Uterine smooth muscle cell (primary cell): ENCODE measurements at places on chromosomes 1 and 21. TPM values are rescaled to one million over a fixed set of nuclear protein-coding genes. Genes with fewer than 3 reads are reported as not detected.

The MPZL1 gene
- 94.0 and 117 TPM in 2 replicates for total RNA-seq

The PTGFR gene
- total RNA-seq: 6.5 and 17.7 TPM in 2 replicates

The ZFP69B gene
- 2.2 and 5.3 TPM in 2 replicates for total RNA-seq

The ST6GALNAC3 gene
- 0.37 and 0.44 TPM in 2 replicates for total RNA-seq

The MPL gene
- not detected in 2 replicates for total RNA-seq

The WNT9A gene
- 0.62 and 0.77 TPM in 2 replicates for total RNA-seq

The OR1C1 gene
- not detected in 2 replicates for total RNA-seq

The XCL2 gene
- total RNA-seq: not detected in 2 replicates

The PGBD5 gene
- 0.11 and 0.12 TPM in 2 replicates for total RNA-seq

The HSPA6 gene
- total RNA-seq: 1.9 and 4.6 TPM in 2 replicates

The RSRP1 gene
- total RNA-seq: 112 and 170 TPM in 2 replicates

The SPRR4 gene
- not detected in 2 replicates for total RNA-seq

The EDN2 gene
- total RNA-seq: not detected in 2 replicates

The NMNAT2 gene
- 0.50 and 1.00 TPM in 2 replicates for total RNA-seq

The CLDN14 gene
- total RNA-seq: 0.11 and 0.37 TPM in 2 replicates

The CLCA4 gene
- total RNA-seq: not detected in 2 replicates

The OR13G1 gene
- total RNA-seq: not detected in 2 replicates

The HMCN1 gene
- total RNA-seq: 13.2 and 30.5 TPM in 2 replicates

The KLF17 gene
- total RNA-seq: under 0.01 TPM in 2 replicates

The ETV3 gene
- 14.7 and 15.5 TPM in 2 replicates for total RNA-seq

The OR2L5 gene
- under 0.01 and 0.12 TPM in 2 replicates for total RNA-seq

The C8A gene
- total RNA-seq: not detected in 2 replicates

The CELA2A gene
- not detected in 2 replicates for total RNA-seq

The LCE3D gene
- not detected in 2 replicates for total RNA-seq

The KCNJ15 gene
- 0.75 and 1.2 TPM in 2 replicates for total RNA-seq
